ENCODE measurements at places on chromosomes 5 and 9.

GRCh38 chr5:69489246-69489645 is 3.3 kb upstream of the OCLN start:
- no peak for DNase-seq

DNA sequence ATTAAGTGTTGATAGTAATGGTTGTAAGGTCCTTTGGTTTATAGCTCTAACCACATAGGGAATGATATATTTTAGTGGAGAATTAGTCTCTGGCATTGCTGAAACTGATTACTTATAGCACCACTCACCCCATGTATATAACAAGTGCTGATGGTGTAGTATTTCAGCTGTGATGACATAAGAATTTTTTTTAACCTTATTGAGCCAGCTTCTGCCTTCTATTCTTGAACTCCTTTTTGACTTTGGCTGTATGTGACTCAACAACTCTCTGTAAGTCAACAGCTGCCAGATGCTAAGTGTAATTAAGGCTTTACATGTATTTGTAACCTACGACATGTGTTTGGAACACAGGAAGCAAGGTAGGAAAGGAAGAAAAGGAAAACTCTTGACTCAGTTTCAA is 929.6 kb upstream of the WWC1 start:
- DNase-seq: no peak

DNA sequence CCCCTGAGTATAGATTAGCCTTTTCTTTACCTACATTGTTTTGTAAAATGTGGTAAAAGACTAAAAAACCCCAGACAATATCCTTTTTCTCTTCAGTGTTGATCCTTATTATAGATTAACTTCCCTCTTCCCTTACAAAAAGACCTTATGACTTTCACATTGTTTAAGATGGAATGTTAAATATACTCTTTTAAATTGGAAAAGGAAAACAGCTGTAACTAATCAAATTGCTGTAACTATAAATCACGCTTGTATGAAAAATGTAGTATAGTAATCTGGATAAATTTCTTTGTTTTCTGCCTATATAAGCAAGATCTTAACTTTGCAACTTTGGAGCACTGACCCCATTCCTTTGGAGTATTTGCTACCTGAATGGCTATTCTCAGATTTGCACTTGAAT is 383.1 kb downstream of the FAM170A start:
- DNase-seq: no peak

- no peak for DNase-seq
Observed at GRCh38 chr9:93674580-93675335, 98.4 kb downstream of the PHF2 start.

DNA sequence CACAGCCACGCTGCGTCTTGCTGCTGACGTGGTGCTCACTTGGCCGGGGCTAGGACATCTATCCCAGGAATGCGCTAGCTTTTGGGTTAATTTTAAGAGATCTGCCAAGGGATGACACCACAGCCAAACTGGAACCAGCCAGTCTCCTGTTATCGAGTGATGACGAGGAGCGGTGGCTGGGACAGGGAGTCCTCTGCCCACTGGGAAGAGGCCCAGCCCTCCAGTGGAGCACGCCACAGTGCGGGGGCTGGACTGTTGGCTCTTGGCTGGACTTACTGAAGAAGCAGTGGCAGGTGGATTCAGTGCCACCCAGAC is 55.1 kb upstream of the PHYKPL start:
- no peak for DNase-seq

Data from EL (cell line).